Thoracic aorta (tissue), 2 donors: ENCODE measurements at places on chromosomes 16 and 17. TPM values are rescaled to one million over a fixed set of nuclear protein-coding genes. Genes with fewer than 3 reads are reported as not detected.

MNT gene
- total RNA-seq: 27.1 TPM

- DNase-seq: no peak
Measured at GRCh38 chr16:1481906-1482835, 6.6 kb downstream of the PTX4 start.

GRCh38 chr17:28675980-28676379 is 14.0 kb downstream of the SUPT6H start:
- DNase-seq: no peak

- no peak for DNase-seq
Measured at GRCh38 chr17:28908640-28909167, 5.8 kb upstream of the DHRS13 start.

GRCh38 chr17:77246110-77247047 is 105.6 kb downstream of the SEC14L1 start:
- no peak for DNase-seq

- DNase-seq: no peak
Measured at GRCh38 chr16:87229230-87230188, 87.7 kb downstream of the C16orf95 start.

- DNase-seq: no peak
Measured at GRCh38 chr17:54277868-54278267, 455.1 kb downstream of the KIF2B start.

- no peak for DNase-seq
Measured at GRCh38 chr16:49856672-49857330, 889 bp upstream of the ZNF423 start.

DNA sequence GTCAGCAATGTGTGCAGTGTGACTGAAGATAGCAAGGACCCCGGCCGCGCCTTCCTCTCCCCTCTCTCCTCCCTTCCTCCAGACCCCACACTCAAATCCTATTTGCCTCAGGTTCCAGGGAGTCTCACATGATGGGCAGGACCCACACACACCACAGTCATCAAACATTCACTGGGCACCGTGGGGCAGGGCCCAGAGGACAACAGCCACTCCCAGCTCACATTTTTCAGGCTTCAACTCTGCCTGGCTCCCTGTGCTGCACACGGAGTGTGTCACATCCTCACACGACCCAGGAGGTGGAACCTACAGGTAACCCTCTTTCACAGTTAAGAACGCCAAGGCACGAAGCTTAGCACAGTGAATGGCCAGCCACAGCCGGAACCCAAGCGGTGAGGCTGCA is 30.5 kb downstream of the PEMT start:
- DNase-seq: no peak

RANGRF gene
- 13.8 TPM for total RNA-seq

DNA sequence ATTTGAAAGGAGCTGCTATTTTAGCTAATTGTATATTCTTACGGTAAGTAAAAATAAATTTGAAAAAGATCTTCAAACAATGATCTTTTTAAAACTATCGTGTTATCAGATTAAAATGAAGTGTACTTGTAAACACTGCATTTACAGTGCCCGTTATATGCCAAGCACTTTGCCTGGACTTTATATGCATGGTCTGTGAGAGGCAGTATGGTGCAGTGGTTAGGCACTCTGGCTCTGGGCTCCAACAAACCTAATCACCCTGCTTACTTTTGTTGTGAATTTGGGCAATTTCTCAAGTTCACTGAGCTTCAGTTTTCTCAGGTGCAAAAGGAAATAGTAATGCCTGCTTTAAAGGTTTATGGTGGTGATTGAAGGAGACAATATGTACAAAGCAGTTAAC is 1.4 kb downstream of the PMP22 start:
- DNase-seq: no peak

DNA sequence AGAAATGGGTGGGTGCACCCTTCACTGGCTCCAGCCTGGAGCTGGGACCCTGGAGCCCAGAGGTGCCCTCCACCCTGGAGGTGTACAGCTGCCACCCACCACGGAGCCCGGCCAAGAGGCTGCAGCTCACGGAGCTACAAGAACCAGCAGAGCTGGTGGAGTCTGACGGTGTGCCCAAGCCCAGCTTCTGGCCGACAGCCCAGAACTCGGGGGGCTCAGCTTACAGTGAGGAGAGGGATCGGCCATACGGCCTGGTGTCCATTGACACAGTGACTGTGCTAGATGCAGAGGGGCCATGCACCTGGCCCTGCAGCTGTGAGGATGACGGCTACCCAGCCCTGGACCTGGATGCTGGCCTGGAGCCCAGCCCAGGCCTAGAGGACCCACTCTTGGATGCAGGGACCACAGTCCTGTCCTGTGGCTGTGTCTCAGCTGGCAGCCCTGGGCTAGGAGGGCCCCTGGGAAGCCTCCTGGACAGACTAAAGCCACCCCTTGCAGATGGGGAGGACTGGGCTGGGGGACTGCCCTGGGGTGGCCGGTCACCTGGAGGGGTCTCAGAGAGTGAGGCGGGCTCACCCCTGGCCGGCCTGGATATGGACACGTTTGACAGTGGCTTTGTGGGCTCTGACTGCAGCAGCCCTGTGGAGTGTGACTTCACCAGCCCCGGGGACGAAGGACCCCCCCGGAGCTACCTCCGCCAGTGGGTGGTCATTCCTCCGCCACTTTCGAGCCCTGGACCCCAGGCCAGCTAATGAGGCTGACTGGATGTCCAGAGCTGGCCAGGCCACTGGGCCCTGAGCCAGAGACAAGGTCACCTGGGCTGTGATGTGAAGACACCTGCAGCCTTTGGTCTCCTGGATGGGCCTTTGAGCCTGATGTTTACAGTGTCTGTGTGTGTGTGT is 46.8 kb downstream of the IL21R start:
- no peak for DNase-seq
